ENCODE measurements at places on chromosomes 13 and 19.

DNA sequence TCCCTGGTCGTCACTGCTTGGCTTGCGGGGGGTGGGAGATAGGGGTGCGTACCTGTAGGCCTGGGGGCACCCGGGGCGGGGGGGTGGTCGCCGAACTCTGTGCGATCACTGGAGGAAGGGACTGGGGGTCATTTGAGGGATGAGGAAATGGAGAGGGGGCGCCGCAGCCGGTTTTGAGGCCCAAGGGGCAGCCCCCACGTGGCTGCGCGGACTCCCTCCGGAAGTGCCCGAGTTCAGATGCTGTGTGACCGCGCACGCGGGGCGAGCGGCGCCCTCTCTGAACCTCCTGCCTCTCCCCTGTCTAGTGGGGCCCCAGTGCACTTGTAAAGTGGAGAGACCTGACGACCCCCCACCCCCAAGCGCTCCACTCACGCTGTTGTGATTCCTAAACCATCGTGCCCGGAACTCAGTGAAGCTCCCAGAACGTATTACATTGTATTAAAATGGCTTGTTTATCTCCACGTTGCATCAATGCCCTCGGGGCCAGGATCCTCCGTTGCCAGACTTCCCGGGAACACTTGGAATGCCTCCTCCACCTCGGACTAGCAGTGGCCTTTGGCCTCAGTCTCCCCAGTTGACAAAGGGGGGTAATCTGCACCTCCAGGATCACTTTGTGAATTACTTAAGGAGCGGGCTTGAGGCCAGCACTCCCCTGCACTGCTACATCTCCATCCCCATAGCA, 3.0 kb upstream of the NANOS3 start:
- DNase-seq = no peak

DNA sequence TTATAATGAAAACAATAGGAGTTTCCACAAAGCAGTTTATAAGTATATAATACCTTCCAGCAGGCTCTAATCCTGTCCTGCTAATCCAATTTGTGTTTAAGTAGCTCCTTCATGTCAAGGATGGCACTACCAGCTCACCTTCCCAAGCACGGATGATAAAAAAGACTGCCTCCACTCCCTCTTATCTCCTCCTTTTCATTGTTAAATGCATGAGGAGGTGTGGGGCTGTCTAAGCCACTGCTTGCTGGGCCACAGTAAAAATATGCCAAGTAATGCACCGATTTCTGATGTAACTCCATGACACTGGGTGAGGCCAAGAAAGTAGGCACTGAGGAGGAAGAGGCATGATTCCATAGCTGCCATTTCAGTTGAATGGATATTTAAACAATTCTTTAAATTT, 193.1 kb downstream of the ZIC5 start:
- DNase-seq = no peak

- no peak for DNase-seq
Measured at GRCh38 chr13:24106429-24106828, 54.1 kb upstream of the SPATA13 start.

DNA sequence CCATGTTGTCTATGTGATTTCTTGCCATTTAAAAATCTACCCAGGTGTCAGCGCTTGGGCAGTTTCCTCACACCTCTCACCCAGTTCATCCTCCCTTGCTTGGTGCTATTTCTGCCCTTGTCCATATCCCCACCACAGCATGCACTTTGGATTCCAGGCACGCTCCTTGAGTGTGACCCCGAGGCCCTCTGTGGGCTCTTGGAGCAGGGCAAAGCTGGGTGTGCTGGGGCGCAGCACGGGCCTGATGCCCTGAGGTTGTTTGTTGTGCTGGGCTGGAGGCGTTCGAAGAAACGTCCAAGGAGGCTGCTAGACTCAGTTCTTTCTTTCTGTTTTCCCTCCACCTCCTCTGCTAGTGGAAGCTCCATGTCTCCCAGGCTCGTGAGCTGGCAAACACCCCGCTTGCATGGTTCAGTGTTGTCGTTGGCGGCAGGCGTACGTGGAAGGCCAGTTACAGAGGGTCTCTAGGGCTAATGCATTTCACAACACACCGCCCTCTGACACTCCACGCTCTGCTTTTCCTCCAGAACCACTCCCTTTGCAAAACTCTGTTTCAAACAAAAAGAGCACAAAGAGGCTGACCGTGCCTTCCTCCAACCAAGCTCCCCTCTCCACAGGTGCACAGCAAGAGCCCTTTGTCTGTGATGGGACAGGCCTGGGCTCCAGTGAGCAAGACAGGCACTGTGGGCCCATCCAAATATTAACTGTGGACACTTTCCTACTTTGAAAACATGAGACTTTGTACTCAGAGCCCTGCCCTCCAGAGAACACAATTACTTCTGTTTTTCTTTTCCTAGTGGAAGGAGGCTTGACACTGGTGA, 117.7 kb upstream of the GJB6 start:
- DNase-seq = no peak

GRCh38 chr19:35342430-35342829, 5.3 kb upstream of the FFAR1 start:
- no peak for DNase-seq

DNA sequence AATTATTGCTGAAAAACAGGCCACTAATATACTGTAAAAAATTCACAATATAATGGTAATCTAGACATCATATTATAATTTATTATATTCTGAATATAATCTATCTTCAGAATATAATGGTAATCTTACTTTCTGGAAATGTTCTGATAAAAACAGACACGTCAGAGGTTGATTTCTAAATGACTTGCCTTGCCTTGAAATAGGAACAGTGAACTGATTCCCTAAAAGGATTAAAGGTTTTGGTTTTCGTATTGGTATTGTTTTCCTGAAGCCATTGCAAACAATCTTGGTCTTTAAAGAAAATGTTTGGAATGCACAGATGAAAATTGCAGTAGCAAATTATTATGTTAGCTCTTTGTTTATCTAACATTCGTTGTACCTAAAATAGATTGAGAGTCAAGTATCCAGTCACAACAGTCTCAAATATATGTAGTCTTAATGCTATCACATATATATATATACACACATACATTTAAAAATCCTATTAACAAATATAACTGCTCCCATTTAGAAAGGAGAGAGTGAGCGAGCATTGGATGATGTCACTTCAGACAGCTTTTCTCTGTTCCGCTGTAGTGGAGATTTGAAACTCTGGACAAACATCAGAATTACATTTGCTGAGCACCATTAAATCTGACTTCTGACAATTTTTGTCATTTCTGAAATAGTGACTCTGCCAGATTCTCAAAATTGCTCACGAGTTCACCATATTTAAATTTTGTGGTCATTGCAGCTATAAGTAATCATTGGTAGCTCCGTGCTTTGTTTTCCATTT, 1.7 kb downstream of the ITM2B start:
- no peak for DNase-seq

DNA sequence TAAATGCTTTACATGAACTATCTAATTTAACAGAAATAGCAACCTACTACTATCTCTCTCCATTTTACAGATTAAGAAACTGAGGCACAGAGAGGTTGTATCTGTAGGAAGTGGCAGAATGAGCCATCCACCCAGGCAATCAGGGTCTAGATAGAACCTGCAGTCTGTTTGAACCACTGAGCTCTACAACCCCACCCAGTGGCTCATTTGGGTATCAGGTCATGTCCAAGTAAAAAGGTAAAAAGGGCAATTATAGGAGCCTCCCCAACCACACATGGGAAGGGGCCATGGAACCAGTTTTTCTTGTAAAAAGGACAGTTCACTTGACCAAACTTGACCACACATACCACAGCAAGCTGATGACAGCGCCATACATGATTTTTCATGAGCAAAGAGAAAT, 92.9 kb upstream of the SGCG start:
- no peak for DNase-seq

GRCh38 chr13:107099661-107100060, 531.7 kb upstream of the ARGLU1 start:
- DNase-seq = no peak

- peak; percentile 40 for DNase-seq
Measured at GRCh38 chr13:110713981-110714796, 689 bp downstream of the ING1 start.

DNA sequence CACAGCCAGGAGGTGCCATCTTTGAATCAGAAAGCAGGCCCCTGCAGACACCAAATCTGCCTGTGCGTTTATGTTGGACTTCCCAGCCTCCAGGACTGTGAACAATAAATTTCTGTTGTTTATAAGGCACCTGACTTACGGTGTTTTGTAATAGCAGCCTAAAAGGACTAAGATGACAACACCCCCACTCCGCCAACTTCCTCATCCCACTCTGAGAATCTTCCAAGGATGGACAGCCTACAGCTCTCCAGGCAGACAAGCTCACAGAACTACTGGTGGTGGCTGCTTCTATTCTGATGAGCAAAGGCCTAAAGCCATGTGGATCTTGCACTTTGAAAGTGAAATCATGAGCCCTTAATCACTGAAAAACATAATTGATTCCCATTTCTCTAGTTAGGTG, 449.2 kb downstream of the TSHZ3 start:
- DNase-seq = no peak

DNA sequence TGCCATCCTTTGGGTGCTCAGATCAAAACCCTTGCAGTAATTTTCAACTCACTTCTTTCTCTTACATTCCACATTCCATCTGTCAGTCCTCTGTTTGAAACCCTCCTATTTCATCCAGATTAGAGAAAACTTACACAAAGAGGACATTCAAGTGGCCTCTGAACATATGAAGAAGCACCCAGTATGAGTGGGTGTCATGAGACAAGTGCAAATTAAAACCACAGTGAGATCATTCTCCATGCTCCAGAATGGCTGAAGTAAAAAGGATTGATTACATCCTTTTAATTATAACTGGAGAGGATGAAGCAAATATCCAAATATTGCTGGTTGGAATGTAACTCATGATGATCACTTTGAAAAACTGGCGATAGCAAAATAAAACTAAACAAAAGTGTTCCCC, 96.5 kb downstream of the MIPEP start:
- peak; percentile 91 for DNase-seq

DNA sequence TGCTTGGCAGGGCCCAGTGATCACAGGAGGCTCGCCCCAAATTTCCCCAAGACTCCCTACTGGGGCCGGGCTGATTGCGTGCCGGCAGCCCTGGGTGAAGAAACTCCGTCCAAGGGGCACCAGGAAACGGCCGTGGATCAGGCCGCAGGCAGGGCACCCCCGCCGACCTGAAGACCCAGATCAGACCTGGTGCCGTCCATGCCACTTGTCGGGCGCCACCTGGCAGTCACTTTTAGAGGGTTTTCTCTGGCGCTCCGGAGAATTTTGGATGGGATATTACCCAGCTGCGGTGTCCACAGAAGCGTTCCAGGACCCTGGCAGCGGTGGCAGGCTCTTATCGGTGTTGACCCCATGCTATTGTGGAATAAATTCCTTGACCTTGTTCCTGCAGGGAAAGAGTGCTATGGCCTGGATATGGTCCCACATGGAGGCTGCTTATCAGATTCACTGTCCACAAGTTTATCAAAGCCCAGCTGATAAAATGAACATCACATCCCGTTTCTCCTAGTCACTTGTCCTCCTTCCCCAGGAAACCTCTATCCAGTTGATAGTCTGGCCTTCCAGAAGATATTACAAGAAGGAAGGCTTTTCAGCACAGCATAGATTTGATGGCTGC, 38.2 kb downstream of the IGFL2 start:
- DNase-seq = no peak

DNA sequence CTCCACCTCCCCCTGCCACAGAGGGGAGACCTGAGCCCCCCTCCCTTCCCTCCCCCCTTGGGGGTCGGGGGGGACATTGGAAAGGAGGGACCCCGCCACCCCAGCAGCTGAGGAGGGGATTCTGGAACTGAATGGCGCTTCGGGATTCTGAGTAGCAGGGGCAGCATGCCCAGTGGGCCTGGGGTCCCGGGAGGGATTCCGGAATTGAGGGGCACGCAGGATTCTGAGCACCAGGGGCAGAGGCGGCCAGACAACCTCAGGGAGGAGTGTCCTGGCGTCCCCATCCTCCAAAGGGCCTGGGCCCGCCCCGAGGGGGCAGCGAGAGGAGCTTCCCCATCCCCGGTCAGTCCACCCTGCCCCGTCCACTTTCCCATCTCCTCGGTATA, 2.4 kb upstream of the APOE start:
- DNase-seq = no peak

DNA sequence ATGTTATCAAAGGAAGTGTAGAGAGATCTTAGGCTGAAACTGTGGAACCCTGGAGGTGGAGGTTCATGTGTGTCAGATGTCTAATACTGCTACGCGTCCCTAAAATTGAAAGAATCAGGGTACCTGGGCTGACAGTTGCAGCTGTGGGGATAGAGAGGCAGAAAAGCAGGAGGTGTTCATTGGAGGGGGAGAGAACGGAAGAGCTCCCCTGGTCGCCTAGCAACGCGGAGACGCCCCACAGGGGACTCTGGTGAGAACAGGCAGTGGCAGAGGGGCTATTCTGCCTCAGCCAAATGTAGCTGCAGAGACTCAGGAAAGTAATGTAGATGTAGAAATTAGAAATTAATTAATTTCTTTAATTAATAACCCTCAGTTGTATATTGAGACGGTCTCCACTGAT, 10.1 kb upstream of the ZNF835 start:
- DNase-seq = no peak

DNA sequence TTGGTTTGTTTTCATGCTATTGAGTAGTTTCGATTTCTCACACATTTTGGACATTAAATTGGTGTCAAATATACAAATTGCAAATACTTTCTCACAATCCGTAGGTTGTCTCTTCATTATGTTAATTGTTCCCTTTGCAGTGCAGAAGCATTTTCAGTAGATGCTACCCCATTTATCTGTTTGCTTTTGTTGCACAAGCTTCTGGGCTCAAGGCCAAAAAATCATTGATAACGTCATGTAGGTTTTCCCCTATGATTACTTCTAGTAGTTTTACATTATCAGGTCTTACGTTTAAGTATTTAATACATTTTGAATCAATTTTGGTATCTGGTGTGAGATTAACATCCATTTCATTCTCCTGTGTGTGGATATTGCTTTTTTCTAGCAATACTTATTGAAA, 14.0 kb upstream of the ZNF347 start:
- no peak for DNase-seq

GRCh38 chr19:42323852-42324654, 1.4 kb upstream of the MEGF8 start:
- DNase-seq = no peak

DNA sequence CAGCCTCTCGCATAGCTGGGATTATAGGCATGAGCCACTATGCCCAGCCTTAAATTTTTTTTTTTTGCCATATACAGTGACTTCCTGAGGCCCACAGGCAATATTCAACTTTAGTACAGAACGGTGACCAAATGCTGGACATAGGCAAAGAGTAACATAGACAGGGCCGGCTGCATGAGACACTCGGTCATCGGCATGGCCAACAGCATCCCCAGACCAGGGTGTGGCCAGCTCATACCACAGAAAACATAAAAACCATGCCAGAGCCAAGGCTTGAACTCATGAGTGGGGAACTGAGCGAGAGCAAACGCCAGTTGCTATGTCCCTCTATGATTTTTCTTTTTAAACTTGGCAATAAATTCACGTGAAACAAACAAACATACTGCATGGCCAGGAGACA, 17.0 kb downstream of the KANK2 start:
- no peak for DNase-seq

GRCh38 chr19:28881616-28882015, 331.3 kb downstream of the UQCRFS1 start:
- DNase-seq = no peak
